ENCODE measurements at places on chromosomes 5 and 9.

DNA sequence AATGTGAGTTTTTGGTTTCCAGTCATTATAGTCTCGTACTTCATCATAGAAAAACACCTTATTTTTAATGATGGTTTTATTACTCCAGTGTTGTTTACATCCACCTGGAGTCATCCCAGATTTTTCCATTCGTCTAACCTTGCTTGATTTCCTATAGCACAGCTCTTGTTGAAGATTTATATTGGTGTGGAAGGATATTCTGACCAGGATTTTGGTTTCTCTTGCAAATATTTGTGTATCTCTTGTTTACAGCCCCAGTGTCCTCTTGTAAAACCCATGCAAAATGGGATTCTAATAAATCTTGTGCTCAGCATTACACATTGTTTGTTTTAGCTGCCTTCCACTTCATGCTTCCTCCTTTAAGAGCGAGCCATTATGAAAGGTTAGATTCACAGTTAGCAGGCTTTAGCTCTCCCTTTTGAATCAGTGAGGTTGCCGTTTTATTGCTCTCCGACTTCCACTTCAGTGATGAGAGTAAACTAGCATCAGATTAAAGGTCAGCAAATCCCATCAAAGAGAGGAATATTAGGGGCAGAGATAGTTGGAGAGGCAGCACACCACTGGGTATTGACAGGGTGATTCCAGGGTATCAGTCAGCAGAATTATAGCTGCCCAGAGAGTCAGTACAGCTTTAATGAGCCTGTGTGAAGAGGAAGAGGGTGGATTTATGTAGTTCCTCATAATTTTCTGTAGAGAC, 157.1 kb downstream of the PBX3 start:
- no peak for DNase-seq

- DNase-seq, result no peak
Observed at GRCh38 chr5:133607451-133607850, 4.9 kb downstream of the FSTL4 start.

DNA sequence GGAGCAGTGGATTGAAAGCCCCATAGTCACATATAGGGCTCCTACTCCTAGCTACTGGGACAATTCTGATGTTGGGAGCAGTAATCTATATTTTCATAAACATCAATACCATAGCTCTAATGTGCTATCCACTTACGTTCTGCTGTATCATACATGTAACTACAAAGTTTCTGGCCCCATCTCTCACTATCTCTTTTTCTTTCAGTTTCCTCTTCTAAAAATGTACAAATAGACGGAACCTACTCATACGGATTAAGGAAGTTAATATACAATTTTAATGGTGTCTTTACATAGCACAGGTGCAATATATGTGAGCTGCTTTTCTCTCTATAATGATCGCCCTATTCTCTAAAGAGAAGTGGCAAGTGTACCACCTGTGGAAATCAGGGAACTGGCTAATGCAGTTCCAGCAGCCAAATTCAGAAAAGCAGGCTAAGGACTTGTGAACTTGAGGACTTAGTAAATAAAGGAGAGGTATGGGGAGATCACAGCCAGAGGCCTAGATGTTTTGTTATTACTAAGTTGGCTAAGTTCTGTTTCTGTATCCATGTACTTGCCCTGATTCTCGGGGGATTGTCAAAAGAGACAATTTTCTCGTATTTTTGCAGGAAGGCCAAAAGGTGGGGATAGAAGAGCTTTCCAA, 1021.9 kb downstream of the CDH12 start:
- no peak for DNase-seq

- peak; percentile 49 for DNase-seq
Observed at GRCh38 chr9:137156567-137157375, 13.1 kb downstream of the LRRC26 start.

DNA sequence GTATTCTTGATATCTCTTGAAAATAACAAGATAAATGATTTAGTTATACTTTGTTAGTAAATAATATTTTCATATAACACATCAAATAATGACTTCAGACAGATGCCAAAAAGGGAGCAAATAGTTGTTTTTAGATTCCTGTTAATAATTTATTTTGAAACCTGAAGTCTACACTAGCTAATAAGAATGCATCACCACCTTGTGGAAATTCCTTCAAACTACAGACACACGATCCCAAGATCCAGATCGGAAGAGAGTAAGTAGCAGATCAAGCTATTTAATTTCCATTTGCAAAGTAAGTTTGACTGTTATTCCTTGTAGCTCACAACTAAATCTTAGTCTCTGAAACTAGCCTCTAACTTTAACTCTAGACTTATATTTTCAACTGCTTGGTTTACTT, 35.5 kb upstream of the ISL1 start:
- DNase-seq, result no peak

- DNase-seq, result no peak
Observed at GRCh38 chr5:124923131-124923530, 176.7 kb upstream of the ZNF608 start.

DNA sequence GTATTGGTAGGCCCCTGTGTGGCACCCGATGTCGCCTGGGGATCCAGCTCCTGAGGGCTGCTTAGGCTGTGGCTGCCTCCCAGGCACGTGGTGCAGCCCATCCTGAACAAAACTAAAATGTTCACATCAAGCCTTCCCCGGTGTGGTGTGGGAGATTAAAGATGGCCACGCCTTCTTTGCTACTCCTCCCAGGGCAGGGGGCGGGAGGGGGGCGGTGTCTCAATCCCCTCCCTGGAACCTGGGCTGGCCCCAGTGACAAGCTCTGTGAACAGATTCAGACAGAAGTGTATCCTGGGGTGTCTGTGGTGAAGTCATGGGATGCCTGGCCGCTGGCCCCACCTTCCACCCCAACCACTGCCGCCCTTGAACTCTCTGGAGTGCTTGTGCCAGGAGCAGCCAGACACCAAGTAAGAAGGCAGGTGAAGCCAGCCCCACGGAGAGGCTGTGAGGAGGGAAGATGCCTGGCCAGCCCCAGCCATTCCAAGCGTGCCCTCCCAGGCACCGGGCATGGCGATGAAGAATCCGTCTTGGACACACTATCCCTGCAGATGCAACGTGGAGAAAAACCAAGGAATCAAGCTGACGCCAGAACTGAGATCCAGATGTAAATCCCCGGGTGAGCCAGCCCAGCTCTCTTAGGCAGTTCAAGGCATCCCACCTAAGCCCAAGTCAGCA, 75.8 kb downstream of the AK8 start:
- DNase-seq, result no peak

- DNase-seq, result no peak
Observed at GRCh38 chr9:121576281-121577075, 75.0 kb upstream of the DAB2IP start.

DNA sequence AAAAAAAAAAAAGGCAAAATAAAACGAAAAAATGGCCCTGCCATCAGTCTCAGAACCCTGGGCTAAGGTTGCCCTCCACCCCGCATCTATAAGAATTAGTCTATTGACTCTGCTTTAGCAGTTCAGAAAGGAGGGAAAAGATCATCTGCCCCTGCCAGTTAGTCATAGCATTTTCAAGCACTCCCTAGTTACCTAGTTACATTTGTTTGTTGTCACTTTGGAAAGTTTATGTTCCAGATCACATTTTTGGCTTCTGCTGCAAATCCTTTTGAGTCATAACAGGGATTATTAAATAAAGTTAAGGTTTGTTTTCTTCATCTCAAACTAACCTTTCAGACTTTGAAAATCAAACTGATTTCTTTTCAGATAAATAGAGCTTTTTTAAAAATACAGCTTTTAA, 52.1 kb downstream of the AQP7 start:
- DNase-seq, result no peak

DNA sequence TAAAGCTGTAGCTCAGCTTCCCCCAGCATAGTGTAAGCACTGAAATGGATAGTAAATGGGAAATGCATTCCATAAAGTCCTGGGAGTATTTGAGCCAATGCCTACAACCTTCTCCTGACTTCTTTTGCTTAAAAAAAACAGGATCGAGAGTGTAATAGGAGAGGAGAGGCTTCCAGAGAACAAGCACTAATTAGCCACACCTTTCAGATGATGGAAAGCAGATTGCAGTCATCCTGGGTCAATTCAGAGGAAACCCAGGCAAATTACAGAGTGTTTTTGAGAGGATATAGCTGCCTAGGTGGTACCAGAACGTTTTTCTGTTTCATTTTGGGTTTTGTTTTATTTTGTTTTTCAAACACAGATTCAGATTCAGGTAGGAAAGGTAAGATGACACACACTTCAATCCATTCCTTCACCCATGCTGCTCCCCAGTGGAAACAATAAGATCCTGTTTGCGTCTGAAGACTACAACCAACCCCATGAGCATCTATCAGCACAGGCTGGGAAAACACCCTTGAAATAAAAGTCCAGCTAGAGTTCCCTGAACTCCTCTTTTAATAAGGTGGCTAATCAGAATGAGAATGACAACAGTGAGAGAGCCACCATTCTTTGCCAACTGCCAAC, 95.6 kb downstream of the RFK start:
- DNase-seq, result peak; percentile 21

DNA sequence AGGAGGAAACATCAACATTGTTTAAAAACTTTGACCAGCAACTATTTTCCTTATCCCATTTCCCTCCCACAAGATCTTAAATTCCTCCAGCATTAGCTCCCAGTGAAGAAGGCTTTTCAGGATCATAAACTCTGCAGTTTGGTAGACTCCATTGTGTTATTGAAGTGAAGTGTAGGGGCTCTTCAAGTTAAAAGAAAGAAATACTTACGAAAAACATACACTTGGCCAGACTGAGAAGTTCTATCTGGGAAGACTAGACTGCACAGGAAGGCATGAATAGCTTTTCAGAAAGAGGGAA, 22.3 kb downstream of the LIFR start:
- no peak for DNase-seq

- no peak for DNase-seq
Observed at GRCh38 chr9:133704711-133705181, 33.4 kb downstream of the SARDH start.

DNA sequence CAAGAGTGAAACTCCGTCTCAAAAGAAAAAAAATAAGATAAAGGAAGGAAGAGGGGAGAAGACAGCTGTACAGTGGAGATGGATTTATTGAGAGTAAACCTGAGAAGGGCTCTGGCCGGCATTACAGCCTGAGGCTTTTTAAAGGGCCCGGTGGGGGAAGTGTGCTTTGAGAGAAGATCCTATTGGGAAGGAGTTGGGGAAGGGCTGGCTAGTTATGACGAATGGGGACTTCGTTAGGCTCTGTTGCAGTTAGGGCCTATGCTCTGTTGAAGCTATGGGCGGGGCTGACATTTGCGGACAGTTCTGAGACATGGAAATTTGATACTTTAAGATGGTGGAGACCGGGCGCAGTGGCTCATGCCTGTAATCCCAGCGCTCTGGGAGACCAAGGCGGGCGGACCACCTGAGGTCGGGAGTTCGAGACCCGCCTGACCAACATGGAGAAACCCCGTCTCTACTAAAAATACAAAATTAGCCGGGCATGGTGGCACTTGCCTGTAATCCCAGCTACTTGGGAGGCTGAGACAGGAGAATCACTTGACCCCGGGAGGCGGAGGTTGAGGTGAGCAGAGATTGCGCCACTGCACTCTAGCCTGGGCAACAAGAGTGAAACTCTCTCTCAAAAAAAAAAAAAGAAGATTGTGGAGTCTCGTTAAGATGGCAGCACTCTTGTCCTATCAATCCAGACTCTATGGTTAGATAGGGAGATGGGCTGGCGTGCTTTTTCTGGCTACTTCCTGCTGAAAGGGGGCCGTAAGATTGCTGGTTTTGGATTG, 33.2 kb downstream of the C9orf50 start:
- DNase-seq, result no peak

DNA sequence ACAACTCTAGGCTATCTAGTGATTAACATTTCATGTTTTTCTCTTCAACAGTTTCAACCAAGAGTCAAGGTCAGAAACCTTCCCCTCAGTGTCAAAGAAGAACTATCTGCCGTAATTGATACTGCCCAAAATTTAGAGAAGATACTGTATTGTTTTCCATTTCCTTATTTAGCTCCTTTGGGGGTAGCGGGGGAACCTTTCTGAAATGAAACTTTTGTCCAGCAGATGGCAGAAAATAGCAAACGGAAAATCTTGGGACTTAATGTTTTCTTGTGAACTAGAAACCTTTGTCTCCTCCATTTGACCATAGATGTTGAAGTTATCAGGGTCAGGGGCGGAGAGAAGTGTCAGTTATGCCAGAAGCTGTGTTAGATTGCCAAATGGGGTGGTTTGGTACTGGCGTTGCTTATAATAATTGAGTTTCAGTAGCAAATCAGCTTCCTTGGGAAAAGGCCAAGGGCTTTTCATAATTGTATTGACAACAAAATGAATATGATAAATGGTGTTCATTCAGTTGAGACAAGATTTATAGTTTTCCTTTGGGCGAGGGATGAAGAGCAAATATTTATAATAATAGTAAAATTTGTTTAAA, 101.7 kb upstream of the TLX3 start:
- DNase-seq, result peak; percentile 21

GRCh38 chr9:69331444-69331843, 6.4 kb downstream of the ENTREP1 start:
- DNase-seq, result no peak

DNA sequence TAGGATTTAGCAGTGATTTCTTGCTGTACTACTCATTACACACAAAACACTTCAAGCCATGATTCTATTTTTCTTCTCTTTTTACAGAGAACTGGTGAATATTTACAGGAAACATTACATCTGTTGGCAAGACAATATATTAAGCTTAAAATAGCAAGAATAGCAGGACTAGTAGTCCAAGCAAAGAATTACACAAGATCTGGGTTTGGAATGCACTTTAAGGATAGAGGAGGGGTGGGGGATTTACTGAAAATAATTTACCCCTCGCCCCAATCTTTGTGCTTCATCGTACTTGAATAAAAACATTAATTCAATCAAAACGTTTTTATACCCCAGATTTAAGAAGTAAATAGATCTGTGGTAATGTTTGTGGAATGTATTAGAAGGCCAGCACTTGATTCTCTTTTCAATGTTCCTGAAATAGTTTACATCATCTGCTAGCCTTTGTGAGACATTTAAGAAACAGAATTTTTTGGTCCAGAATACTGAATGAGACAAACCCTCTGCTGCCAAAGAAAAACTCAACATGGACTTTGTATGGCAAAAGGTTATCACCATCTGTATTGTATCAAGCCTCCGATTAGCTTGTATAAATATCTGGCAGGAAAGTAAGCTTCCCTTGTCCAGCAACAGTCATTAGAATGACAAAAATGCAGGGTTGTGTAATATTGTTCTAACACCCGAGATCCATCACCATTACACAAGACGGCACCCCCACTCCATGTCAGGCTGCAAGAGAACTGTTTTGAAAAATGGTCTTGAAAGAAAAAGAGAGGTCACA, 23.8 kb downstream of the SVEP1 start:
- DNase-seq, result no peak

- no peak for DNase-seq
Observed at GRCh38 chr9:111527347-111527746, 2.4 kb downstream of the ZNF483 start.

Measured in activated naive CD4-positive, alpha-beta T cell treated with anti-CD3 and anti-CD28 coated beads for 36 hours (primary cell).